Activated CD4-positive, alpha-beta memory T cell treated with anti-CD3 and anti-CD28 coated beads, Interleukin-2, amount 10 ng/mL, durations not matched to agents 7 days and 5 days (primary cell): ENCODE measurements at places on chromosomes 2 and 18. TPM values are rescaled to one million over a fixed set of nuclear protein-coding genes. Genes with fewer than 3 reads are reported as not detected.

The SIGLEC15 gene
- not detected for total RNA-seq

The UBR3 gene
- total RNA-seq = 19.7 TPM

The OSBPL6 gene
- total RNA-seq = 0.88 TPM

DNA sequence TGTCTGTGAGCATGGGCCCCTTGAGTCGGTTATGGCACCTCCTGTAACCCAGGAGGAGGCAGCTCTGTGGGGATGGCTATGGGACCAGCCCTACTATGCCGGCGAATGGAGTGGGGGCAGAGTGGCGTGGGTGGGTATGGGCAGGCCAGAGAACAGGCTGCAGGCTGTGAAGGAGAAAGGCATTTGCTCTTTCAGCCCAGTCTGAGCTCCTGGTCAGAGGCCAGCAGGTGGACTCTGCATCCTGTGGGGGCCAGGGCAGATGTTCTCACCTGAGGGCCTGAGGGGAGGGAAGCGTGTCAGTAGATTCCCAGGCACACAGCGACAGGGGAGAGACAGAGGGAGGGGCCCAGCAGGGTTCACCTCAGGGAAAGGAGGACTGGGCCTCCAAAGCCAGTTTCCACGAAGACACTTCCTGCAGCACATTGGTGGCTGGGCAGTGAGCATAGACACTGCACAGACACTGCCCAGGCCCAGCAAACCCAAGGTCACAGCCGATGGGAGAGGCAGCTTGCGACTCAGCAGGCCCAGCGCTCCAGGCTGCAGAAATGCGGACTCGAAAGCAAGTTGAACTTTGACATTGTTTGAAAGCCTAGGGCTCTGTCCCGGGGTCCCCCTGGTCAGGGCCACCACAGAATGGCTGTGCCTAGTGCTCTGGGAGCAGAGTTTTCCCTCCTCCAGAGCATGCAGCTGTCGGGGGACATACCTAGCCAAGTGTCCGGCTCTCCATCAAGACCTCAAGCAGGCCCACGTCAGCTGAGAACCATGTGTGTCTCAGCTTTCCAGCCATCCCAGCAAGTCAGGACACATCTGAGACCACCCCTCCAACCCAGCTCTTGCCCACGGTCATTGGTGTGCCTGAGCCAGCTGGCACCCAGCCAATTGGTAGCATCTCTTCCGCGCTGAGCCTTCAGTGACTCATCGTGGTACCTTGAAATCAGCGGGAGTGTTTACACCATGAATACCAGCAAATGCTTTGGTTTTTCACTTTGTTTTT is 53.8 kb downstream of the TGOLN2 start:
- no peaks in the 10 kb centered on the region for H3K36me3 ChIP-seq
- peaks cover 4% of the 10 kb centered on the region for H3K4me1 ChIP-seq
- no peak for DNase-seq
- no peak overlapping the region for H3K4me3 ChIP-seq
- H3K27ac ChIP-seq = no peak overlapping the region

DNA sequence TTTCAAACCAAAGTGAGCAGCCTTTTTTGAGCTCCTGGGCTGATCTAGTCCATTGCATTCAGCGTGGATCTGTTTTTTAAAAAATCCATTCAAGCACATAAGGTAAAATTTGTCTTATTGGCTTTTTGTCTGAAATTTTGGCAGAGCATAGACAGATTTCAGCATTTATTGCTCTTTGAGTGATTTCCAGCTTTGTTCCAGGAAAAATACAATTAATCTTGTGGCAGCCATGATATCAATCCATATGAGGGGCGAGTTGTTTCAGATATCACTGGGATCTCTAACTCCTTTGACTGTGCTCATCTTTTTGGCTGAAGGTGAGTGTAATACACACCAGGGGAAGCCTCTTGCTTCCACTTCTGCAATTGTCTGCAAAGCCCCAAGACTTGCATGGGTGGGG is 523.9 kb downstream of the SLC4A3 start:
- DNase-seq = no peak
- no peak overlapping the region for H3K4me3 ChIP-seq
- no peaks in the 10 kb centered on the region for H3K36me3 ChIP-seq
- H3K27me3 ChIP-seq = no peaks in the 10 kb centered on the region
- no peak overlapping the region for H3K27ac ChIP-seq
- H3K4me1 ChIP-seq = no peaks in the 10 kb centered on the region

DNA sequence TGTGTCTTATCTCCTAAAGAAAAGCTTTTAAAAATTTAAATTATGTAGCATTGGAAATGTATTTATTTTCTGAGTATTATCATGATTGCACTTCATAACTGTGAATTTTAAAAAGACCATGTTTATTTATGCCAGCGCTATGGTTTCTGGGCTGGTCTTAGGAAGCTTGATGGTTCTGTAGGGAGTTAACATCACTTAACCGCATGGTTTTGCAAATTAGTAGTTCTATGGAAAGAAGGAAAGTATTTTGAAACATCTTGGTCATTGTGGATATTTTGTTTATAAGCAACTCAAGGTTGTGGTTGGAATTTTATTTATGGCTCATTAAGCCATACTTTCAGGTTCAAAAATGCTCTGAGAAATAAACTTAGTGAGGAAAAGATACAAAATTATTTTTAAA is 549.4 kb downstream of the STK39 start:
- peaks cover 2% of the 10 kb centered on the region for H3K27me3 ChIP-seq
- H3K36me3 ChIP-seq = no peaks in the 10 kb centered on the region
- no peaks in the 10 kb centered on the region for H3K4me1 ChIP-seq
- H3K27ac ChIP-seq = no peak overlapping the region
- no peak overlapping the region for H3K4me3 ChIP-seq

- no peaks in the 10 kb centered on the region for H3K4me1 ChIP-seq
- no peak overlapping the region for H3K4me3 ChIP-seq
- no peak overlapping the region for H3K27ac ChIP-seq
- no peak for DNase-seq
- no peaks in the 10 kb centered on the region for H3K27me3 ChIP-seq
- no peaks in the 10 kb centered on the region for H3K36me3 ChIP-seq
These were observed 225.4 kb downstream of the MYCN start for GRCh38 chr2:16165518-16166326.

DNA sequence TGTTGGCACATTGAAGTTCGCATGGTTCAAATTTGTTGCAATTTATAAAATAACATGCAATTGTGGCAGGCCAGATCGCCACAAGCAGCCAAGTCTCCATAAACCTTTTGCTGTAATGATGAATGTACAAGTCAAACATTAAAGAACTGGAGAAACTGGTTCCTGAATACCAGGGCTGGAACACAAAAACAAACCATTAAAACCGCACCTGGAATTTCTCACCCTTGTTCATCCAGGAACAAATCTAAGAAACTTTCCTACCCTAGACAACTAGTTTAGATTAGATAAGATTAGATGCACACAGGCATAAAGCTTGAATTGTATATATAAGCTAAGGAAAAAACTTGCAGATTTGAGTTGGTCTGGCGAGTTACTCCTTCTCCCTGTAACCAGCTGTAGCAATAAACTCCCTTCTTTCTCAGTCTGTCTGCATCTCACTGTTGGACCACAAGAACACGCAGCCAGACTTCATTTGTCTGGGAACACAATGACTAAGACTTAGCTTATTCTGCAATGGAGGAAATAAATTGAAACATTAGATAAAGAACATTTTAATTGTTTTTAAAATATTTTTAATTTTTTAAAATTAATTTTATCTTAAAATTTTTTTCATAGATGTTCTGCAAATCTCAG is 1835.5 kb upstream of the LRRTM1 start:
- DNase-seq = no peak
- H3K27me3 ChIP-seq = no peaks in the 10 kb centered on the region
- H3K4me1 ChIP-seq = no peaks in the 10 kb centered on the region
- no peaks in the 10 kb centered on the region for H3K36me3 ChIP-seq
- H3K4me3 ChIP-seq = no peak overlapping the region
- H3K27ac ChIP-seq = no peak overlapping the region

DNA sequence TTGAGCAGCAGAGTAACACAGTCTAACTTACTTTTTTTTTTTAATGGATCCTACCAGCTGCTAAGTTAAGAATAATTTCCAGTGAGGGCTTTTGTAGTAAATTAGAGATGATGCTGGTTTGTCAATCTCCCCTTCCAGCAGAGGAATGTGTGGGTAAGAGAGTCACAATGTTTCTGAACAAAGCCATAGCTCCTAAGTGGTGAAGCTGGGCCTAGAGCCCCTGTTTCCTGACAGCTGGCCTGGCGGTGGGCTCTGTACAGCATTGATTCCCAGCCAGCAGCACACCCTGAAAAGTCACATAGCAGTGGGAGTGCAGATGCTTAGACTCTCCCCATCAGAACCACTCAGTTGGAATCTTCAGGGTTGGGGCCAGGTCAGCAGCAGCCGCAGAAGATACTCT is 24.4 kb downstream of the CAPG start:
- no peaks in the 10 kb centered on the region for H3K27me3 ChIP-seq
- peaks cover 46% of the 10 kb centered on the region for H3K36me3 ChIP-seq
- no peak overlapping the region for H3K27ac ChIP-seq
- DNase-seq = no peak

- DNase-seq = peak; percentile 58
- H3K4me1 ChIP-seq = peaks cover 8% of the 10 kb centered on the region
- H3K27ac ChIP-seq = no peak overlapping the region
- H3K4me3 ChIP-seq = peak overlapping the region; percentile 46
- peaks cover 11% of the 10 kb centered on the region for H3K27me3 ChIP-seq
These were observed 31.5 kb downstream of the ACVR1C start for GRCh38 chr2:157596992-157597681.

DNA sequence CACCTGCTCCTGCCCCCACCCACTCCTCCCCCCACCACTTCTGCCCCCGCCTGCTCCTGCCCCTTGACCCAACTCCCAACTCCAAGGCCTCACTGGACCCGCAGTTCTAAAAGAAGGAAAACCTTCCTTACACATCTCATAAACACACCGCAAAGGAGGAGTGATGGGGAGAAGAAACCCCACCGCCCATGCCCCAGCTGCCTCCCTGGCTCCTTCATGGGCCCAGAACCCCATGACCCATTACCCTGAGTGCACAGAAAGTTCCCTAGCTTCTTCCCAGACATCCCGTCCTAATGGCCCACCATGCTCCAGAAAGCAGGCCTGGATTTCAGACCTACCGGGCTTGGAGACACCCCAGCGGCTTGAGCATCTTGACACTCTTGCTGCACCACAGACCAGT is 17.8 kb upstream of the CNDP2 start:
- no peaks in the 10 kb centered on the region for H3K4me1 ChIP-seq
- no peak for DNase-seq
- H3K4me3 ChIP-seq = no peak overlapping the region
- peaks cover 9% of the 10 kb centered on the region for H3K27me3 ChIP-seq

- H3K36me3 ChIP-seq = no peaks in the 10 kb centered on the region
- H3K27me3 ChIP-seq = no peaks in the 10 kb centered on the region
These were observed 35.4 kb upstream of the MPPE1 start for GRCh38 chr18:11943551-11943950.

DNA sequence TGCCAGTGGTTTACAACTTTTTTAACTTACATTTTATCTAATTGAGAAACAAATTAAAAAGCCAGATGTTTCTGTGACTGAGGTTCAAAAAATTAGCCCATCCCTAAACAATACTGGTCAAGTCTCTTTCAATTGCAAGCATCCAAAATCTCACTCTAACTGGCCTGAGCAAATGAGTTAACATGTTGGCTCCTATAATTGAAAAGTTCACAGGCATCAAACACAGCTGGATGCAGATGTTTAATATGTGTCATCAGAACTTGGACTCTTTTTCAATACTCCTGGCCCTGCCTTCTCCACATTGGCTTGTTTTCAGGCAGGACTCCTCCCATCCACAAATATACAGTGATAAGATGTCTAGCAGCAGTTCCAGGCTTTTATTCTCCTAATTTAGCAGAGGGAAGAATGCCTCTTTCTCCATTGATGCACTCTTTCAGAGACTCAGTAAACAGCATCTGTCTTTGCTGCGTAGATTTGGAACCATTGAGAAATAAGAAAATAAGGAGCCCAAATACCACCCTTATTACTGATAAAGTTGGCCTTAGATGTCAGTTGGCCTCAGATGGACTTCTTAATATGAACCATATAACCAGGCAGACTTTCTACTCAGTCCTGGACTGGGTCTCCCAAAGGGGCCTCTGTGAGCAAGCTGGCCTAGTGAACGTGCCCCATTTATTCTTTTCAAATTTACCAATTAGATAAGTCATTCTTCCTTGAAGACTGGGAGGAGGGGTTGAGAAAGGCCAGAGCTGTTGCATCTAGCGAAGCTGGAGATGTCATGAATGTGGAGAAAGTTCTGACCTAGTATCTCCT is 30.4 kb upstream of the FN1 start:
- H3K36me3 ChIP-seq = no peaks in the 10 kb centered on the region
- peaks cover 5% of the 10 kb centered on the region for H3K27me3 ChIP-seq
- DNase-seq = no peak
- H3K4me1 ChIP-seq = no peaks in the 10 kb centered on the region
- no peak overlapping the region for H3K4me3 ChIP-seq

DNA sequence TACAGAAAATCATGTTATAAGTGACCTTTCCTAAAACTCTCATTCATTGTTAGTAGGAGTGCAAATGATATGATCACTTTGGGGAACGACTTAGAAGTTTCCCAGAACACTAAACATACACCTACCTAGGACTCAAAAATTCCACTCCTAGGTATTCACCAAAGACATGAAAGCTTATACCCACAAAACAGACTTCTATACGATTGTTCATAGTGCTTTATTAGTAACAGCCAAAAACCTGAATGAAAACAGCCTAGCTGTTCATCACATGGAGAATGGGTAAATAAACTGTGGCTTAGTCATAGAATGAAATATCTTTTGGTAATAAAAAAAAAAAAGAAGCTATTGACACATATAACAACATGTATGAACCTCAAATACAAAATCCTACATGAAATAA is 8.8 kb downstream of the NOL10 start:
- H3K4me1 ChIP-seq = peaks cover 5% of the 10 kb centered on the region
- no peak overlapping the region for H3K4me3 ChIP-seq
- no peaks in the 10 kb centered on the region for H3K27me3 ChIP-seq

DNA sequence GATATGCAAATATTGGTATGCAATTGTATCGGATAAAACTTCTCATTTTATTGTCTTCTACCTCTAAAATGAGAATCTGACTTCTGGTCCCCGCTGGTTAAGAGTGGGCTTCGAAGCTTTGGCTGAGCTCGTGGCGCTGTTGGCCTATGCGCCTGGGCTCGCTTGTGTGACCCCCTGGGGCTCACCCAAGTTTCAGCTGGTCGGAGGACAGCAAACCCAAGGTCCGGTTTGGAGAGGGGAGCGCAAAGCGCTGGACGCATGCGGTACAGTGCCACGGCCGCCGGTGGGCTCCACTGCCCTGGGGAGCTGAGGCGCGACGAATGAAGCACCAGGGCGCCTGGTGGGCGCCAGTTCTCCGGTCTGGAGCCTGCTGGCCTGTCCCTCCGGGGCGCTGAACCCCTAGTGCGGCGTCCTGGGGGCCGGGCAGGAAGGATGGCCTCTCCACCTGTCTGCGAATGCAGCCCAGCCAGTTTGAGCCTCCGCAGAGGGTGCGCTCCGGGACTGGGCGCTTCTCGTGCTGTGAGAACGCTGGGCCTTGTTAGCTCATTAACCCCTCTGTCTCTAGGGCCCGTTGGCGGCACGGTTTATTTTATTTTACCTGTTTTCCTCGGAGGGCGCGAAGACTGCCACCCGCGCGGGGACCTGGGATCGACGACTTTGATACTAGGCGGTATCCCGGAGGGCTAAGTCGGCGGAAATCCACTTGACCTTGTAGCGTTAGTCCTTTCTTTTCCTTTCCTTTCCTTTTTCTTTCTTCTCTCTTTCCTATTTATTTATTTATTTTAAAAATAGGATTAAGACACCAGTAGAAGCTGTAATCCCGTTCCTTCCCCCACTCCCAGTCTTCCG is 10.4 kb downstream of the MEIS1 start:
- H3K27me3 ChIP-seq = peaks cover 18% of the 10 kb centered on the region
- H3K27ac ChIP-seq = no peak overlapping the region
- no peaks in the 10 kb centered on the region for H3K36me3 ChIP-seq
- no peaks in the 10 kb centered on the region for H3K4me1 ChIP-seq
- no peak for DNase-seq
- no peak overlapping the region for H3K4me3 ChIP-seq
